ENCODE measurements at places on chromosomes 6 and 20. TPM values are rescaled to one million over a fixed set of nuclear protein-coding genes. Genes with fewer than 3 reads are reported as not detected.

- DNase-seq, result no peak
Measured at GRCh38 chr6:94127716-94128115, 708.4 kb upstream of the EPHA7 start.

GRCh38 chr6:169189686-169190085, 64.0 kb downstream of the THBS2 start:
- DNase-seq, result no peak

Gene FAM217A
- total RNA-seq, result not detected

DNA sequence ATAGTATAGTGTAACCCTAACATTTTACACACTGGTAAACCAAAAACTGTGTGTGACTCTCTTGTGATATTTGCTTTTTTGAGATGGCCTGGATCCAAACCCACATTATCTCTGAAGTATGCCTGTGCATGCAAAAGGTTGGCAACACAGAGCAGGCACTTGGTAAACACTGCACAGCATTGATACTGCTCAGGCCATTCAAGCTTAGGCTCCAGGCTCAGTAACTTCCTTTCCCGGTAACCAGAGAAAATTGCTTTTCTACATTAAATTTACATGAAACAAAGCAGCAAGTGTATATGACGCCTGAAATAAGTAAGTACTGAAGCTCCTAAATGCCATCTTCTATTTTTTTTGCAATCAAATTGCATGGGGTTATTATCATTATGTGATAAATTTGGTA, 205.7 kb downstream of the EPM2A start:
- no peak for DNase-seq

DNA sequence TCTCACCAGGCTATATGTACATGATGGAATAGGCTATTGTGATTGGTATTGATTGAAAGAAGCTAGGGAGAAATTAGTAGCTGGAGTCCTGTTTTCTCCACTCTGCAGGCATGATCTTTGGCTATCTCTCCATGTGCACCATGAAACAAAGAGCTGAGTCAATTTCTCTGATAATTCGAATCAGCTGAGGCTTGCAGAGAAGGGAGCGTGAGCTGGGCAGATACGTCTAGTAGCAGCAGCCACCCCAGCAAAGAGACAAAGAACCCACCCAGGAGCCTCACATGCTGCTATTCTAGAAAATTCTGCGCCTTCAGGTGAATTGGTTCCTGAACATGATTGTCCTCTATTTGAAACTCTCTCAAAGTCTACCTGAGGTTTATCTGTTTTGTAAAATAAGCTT, 6.9 kb upstream of the SGK1 start:
- no peak for DNase-seq

Gene HLA-G
- not detected for total RNA-seq

GRCh38 chr6:126148853-126149252, 162.5 kb downstream of the TRMT11 start:
- no peak for DNase-seq

GRCh38 chr6:108164815-108165706, 761 bp upstream of the NR2E1 start:
- DNase-seq, result no peak

DNA sequence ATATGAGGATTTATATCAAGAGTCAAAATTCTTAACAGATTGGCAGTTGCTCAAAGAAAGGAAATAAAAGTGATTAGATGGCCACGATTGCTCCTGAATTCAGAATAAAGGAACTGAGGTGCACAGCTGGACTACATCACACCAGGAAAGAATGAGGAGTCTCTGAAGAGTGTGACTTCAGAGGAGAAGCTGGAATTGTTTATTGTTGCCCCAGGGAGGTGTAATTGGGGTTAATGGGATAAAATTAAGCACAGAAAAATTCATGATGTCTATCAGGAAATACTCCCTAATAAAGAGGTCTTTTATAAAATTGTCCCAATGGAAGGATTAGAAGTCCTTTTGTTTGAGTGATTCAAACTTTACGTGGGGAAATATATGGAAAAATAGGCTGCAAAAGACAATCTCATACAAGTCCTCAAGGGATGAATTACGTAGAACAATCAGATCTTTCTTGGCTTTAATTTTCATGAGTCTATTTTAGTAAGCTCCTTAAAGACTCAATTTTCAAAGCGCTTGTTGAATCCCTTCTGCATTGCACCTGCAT, 208.6 kb upstream of the RNF217 start:
- no peak for DNase-seq

DNA sequence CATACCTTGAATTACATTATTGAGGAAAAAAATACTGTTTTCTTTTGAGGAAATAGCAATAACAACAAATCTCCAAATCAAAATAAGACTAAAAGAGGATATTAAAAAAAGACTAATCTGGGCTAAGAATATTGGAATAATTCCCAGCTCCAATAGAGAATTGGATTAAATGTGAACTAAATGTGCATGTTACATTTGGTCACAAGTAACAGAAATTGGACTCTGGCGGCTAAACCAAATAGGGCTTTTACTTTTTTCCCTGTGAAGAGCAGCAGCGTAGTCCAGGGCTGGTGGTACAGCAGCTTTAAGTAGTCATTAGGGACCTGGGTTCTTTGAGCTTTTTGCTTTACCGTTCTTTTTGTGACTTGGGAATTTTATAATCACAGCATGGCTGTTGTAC, 71.9 kb downstream of the ELOVL2 start:
- DNase-seq, result no peak

DNA sequence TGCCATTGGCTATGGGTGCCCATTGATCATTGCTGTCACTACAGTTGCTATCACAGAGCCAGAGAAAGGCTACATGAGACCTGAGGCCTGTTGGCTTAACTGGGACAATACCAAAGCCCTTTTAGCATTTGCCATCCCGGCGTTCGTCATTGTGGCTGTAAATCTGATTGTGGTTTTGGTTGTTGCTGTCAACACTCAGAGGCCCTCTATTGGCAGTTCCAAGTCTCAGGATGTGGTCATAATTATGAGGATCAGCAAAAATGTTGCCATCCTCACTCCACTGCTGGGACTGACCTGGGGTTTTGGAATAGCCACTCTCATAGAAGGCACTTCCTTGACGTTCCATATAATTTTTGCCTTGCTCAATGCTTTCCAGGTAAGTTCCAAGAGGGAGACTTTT, 16.4 kb downstream of the ADGRF4 start:
- no peak for DNase-seq

Gene PRPH2
- 3.3 TPM for total RNA-seq

Gene MCHR2
- total RNA-seq, result not detected

Gene EMILIN3
- total RNA-seq, result 8.4 TPM

GRCh38 chr20:44931911-44932310, 22.1 kb downstream of the PABPC1L start:
- no peak for DNase-seq

GRCh38 chr6:32436186-32436585, 3.5 kb upstream of the HLA-DRA start:
- no peak for DNase-seq

DNA sequence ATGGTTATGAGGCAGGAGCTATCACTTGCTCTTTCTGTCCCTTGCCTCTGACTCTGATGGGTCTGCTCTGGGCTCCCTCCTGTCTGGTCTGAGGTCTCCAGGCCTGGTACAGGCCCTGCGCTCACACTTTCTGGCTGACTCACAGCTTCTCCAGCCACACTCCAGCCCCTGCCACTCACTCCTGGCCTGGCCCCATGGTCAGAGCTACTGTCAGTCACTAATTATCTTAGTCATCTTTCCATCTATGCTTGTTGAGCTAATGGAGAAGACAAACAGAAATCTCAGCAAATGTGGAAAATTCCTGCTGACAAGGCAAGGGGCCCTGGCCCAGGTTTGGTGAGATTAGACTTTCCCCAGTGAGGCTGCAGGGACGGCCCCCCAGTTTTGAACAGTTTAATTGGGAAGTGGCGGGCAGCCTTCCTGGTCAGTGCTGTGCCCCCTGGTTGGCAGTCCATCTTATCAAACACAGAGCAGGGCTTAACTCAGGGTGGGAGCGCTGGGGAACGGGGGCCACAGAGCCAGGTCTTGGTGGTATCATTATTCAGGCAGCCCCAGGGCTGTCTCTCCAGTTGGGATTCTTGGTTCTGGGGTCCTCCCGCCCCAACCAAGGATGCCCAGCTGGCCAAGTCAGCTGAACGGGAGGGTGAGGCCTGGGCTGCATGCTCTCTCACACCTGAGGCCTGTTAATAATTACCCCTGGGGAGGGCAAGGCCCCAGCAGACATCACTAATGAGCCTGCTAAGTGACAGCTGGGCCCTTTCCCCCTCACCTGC, 63.4 kb downstream of the VEGFA start:
- DNase-seq, result no peak

Gene KIAA1755
- 10.8 TPM for total RNA-seq

Gene CST2
- not detected for total RNA-seq

- no peak for DNase-seq
Measured at GRCh38 chr6:26347699-26348098, 17.3 kb upstream of the BTN3A2 start.

- no peak for DNase-seq
Measured at GRCh38 chr6:129946439-129947140, 71.8 kb upstream of the L3MBTL3 start.

- DNase-seq, result no peak
Measured at GRCh38 chr6:149366267-149366921, 33.7 kb upstream of the SUMO4 start.

GRCh38 chr6:29675561-29675960, 5.4 kb downstream of the ZFP57 start:
- DNase-seq, result no peak

Gene MEI4
- 3.0 TPM for total RNA-seq

DNA sequence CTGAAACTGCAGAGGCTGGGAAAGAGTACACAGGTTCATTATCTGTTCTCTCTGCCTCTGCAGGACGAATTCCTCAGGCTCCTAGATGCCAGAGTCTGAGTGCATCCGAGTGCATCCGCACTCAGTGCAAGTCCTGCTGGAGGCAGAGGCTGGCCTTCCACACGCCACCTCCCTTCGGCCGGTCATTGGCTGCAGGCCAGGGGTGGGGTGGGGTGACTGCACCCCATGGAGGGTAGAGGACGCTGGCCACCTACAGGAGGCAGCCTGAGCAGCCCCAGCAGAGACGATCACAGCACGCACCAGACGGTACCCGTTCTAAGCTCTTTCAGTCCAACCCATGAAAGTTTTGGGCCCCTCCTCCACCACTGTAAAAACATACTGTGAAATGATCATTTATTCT, 11.7 kb downstream of the SFT2D1 start:
- DNase-seq, result no peak

GRCh38 chr20:5000263-5001173, 792 bp downstream of the SLC23A2 start:
- peak; percentile 19 for DNase-seq

DNA sequence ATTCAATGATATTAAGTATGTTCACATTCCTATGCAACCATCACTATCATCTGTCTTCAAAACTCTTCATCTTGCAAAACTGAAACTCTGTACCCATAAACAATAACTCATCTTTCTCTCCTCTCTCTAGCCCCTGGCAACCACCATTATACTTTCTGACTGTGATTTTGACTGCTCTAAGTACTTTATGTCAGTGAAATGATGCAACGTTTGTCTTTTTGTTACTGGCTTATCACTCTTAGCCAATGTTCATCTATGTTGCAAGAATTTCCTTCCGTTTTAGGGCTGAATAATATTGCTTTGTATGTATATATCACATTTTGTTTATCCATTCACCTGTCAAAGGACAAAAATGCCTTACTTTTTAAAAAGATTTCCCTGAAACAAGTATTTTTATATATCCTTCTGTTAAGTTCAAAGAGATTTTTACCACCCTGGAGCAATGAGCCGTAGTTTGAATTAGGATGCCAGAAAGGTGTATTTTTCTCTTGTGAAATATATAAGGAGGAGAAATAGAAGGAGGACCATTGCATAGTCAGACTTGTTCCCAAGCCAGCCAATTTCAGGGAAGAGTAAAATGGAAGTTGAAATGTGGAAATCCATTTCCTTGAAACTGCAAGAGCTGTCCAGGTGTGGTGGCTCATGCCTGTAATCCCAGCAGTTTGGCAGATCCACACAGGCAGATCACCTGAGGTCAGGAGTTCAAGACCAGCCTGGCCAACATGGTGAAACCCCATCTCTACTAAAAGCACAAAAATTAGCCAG, 4.0 kb upstream of the CGAS start:
- DNase-seq, result no peak

Gene TNFRSF6B
- 12.2 TPM for total RNA-seq

DNA sequence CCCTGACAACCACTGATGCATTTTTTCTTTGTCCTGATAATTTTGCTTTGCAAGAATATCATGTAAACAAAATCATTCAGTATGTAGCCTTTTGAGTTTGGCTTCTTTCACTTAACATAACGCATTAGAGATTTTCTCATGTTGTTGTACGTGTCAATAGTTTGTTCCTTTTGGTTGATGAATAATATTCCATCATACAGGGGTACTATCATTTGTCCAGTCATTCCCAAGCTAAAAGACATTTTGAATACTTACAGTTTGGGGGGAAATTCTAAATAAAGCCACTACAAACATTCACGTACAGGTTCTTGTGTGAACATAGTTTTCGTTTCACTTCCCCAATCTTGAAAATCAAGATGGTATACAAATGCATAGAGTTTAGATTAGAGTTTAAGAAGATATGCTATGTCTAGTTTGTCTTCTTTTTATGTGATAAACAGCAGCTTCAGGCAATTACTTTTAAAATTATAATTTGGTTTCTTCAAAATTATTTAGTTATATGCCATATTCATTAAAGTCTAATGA, 5.2 kb downstream of the HAO1 start:
- DNase-seq, result no peak

DNA sequence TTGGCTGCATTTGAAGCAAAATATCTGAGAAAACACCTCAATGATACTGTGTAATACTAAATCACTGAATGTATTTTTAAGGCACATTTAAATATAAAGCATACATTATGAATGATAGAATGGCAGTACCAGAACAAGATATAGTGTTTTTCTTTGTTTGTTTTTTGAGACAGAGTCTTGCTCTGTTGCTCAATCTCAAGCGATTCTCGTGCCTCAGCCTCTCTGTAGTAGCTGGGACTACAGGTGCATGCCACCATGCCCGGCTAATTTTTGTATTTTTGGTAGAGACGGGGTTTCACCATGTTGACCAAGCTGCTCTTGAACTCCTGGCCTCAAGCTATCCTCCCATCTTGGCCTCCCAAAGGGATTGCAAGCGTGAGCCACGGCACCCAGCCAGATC, 2.3 kb upstream of the BICRAL start:
- DNase-seq, result no peak

- DNase-seq, result no peak
Measured at GRCh38 chr6:166364456-166364855, 18.3 kb downstream of the MPC1 start.
